Fibroblast of villous mesenchyme (primary cell): ENCODE measurements at places on chromosomes 4 and X.
A peak's percentile ranks its signal among the peaks of the same experiment; 100 is the strongest.

- no peak for DNase-seq
Observed at GRCh38 chr4:76697129-76697803, 200.7 kb downstream of the SOWAHB start.

DNA sequence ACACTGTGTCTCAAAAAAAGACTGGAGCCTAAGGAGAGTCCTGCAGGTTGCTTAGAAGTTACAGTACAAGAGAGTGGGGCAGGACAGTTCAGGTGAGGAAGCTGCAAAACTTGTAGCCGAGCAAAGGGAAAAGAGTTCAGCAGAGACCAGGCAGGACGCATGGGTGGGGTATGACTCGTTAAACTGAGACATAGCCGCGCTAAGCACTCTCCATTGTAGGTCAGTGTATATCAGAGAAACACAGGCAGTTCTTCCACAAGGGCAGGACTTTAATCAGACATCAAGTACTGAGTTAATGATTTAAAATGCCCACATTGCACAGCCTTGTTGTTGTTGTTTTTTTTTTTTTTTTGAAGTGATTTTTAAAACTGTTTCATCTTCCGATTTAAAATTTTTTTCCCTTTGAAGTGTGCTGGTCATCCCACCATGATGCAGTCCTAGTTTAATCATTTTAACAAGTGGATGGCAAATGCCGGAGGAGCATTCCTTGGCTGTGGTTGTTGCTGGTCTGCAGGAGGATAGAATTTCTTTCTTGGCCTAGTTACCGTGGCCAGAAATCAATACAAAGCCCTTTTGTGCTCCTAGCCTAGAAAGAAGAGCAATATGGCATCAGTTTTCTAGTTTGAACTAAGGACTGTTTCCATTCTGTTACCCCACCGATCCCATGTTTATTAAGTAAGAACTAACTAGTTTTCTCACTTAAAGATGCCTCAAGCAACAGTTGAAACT is 10.3 kb downstream of the LAP3 start:
- no peak for DNase-seq

- DNase-seq = no peak
Observed at GRCh38 chrX:8647176-8647575, 84.8 kb downstream of the ANOS1 start.

GRCh38 chr4:84582988-84583875 is at the start of gene CDS1:
CDS1 (plus strand) TSS chr4:84583127; CDS start chr4:84583402, 275 bp downstream.
- no peak for DNase-seq

DNA sequence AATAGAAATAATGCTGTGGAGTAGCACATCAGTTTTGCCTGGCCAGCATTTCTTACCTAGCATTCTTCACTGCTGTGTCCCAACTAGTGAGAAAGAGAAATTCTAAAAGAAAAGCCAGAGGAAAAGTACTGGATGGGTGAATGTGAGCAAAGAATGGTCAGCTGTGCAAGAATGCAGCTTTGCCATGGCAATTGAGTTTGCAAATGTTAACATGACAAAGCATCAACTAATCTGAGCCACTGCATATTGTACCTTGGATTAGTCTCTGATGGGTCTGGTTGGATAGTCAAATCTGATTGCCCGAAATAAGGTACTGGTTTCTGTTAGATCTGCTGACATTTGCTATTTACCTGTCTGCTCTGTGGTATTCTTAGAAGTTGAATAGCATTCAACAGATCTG is 38.7 kb downstream of the ADD1 start:
- DNase-seq = peak; percentile 16

- DNase-seq = peak; percentile 54
Observed at GRCh38 chrX:14528629-14529289, 577 bp upstream of the GLRA2 start.

DNA sequence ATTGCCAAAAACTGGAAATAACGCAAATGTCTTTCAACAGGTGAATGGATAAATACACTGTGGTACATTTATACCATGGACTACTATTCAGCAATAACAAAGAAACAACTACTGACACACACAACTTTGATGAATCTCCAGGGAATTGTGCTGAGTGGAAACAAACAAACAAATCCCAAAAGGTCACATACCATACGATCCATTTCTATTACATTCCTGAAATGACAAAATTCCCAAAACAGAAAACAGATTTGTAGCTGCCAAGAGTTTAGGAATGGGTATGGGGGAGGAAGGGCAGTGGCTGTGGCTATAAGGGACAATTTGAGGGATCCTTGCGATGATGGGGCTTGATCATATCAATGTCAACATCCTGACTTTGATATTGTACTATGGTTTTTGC is 2.5 kb downstream of the ZNF182 start:
- no peak for DNase-seq

GRCh38 chr4:73705721-73706120 is 34.6 kb upstream of the CXCL8 start:
- no peak for DNase-seq

GRCh38 chrX:23578079-23578478 is 89.2 kb upstream of the PRDX4 start:
- DNase-seq = no peak

- DNase-seq = peak; percentile 99
Observed at GRCh38 chrX:13662355-13662791, 9.4 kb downstream of the TCEANC start.

GRCh38 chrX:15416133-15416993 is 32.1 kb upstream of the VEGFD start:
- DNase-seq = no peak

DNA sequence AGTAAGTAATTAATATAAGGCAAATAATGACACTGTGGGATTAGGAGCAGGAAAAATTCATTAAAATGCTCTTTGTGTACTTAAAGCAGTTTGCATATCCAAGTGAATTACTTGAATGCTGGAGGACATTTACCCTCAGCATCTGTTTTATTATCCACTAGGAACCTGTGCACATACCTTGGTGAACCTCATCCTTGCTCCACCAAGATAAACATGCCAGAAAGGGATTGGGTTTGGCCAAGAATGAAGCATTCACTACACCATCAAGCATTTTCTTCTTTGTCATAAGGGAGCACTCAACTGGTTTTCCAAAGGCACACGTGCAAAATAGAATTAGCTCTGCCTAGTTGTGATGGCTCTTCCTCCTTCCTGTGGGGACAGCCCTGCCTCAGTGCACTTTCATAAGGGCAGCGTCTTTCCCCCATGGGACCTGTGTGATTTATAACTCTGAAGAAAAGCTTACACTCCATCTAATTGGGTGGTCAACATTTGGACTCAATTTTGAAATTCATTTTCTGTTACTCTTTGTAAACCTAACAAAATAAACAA is 291.7 kb downstream of the USP46 start:
- DNase-seq = no peak

GRCh38 chr4:56438766-56439165 is 2.7 kb downstream of the PAICS start:
- no peak for DNase-seq

- DNase-seq = no peak
Observed at GRCh38 chrX:68757331-68757730, 71.5 kb upstream of the EFNB1 start.

- no peak for DNase-seq
Observed at GRCh38 chrX:21728276-21728968, 29.5 kb downstream of the SMPX start.

GRCh38 chr4:137521053-137521452 is 11.2 kb downstream of the PCDH18 start:
- DNase-seq = no peak

DNA sequence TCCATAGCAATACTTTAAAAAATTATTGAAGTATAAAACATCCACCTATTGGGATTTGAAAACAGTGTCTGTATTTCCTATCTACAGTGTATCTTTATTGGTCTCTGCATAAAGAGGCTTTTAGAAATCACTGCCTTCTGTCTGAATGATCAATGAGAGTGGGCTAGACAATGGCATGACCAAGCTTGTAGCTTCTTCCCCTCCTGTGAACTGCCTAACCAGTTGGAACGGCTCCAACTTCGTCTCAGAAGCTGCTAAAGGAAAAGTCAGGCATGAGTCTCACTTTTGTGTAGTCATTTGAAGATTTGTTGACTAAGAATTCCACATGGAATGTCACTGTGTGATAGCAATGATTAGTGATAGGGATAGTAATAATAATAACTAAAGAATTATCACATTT is 64.2 kb downstream of the INTS12 start:
- no peak for DNase-seq

- DNase-seq = no peak
Observed at GRCh38 chrX:71081330-71082123, 13.4 kb upstream of the SNX12 start.

- no peak for DNase-seq
Observed at GRCh38 chr4:111066447-111066846, 443.6 kb upstream of the PITX2 start.

- no peak for DNase-seq
Observed at GRCh38 chrX:107935664-107936433, 46.3 kb downstream of the TEX13B start.

- no peak for DNase-seq
Observed at GRCh38 chr4:24578364-24578763, 6.0 kb downstream of the DHX15 start.

- no peak for DNase-seq
Observed at GRCh38 chrX:48902776-48903175, 5.0 kb downstream of the PQBP1 start.

DNA sequence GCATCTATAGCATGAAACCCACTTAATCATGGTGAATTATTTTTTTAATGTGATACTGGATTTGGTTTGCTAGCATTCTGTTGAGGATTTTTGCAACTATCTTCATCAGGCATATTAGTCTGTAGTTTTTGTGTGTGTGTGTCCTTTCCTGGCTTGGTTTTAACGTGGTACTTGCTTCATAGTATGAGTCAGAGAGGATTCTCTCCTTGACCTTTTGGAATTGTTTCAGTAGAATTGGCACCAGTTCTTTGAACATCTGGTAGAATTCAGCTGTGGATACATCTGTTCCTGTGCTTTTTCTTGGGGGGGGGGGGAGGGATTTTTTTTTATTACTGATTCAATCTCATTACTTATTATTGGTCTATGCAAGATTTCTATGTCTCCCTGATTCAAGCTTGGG is 232.0 kb upstream of the KLF8 start:
- DNase-seq = peak; percentile 10

GRCh38 chr4:182188622-182189021 is 54.6 kb upstream of the TENM3 start:
- no peak for DNase-seq

DNA sequence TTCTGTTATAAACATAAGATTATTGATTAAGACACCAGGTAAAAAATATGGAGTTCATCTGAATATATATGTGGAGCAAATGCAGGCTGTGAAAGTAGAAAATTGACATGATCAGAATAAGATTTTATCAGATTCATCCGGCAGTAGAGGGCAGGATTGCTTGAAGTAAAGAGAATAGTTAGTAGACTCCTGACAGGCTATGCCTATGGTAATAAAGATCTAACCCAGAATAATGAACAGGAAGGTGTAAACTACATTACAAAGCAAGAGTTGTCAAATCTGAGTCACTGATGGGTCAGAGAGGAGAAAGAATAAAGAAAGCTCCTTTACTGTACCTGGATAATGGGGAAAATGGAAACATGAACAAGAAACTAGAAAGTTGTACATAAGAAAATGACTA is 20.8 kb upstream of the TMEM184C start:
- peak; percentile 29 for DNase-seq

DNA sequence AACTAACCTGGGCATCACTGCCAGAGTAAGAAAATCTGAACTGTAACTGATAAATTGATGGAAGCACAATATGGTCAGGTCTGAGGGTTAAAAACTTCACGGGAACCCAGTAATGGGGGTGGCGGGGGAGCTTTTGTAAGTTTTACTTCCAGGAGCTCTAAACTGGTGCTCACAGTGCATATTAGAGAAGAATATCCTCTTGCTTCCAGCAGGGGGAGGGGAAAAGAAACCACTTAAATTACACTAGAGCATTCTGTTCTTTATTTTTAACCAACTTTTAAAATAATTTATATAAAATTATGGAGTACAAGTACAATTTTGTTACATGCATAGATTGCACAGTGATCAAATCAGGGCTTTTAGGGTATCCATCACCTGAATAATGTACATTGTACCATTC is 33.7 kb downstream of the WDR17 start:
- peak; percentile 10 for DNase-seq

- DNase-seq = peak; percentile 49
Observed at GRCh38 chr4:142347241-142347640, 498.9 kb downstream of the INPP4B start.

GRCh38 chrX:78321809-78322208 is 5.6 kb downstream of the CYSLTR1 start:
- no peak for DNase-seq

- DNase-seq = no peak
Observed at GRCh38 chrX:119474615-119475388, 6.6 kb downstream of the SLC25A5 start.

DNA sequence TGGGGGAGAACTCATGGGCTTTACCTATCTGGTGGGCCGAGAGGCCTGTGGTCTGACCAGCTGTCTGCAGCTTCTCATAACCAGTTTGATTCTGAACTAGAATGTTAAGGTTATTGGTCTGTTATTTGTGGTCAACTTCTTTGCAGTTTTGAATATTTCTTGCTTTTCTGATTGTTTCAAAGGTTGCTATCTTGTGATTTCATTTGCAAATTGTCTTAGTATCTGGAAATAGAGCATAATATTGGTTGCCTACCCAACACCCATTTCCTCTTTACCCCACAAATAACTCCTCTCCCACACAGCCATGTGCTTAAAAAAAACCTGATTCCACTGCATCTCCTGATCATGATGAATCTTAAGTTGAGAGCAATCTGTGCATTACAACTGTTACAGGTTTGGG is 39.1 kb upstream of the BMP2K start:
- DNase-seq = no peak

GRCh38 chrX:30935985-30936384 is 46.9 kb upstream of the TAB3 start:
- DNase-seq = peak; percentile 3

DNA sequence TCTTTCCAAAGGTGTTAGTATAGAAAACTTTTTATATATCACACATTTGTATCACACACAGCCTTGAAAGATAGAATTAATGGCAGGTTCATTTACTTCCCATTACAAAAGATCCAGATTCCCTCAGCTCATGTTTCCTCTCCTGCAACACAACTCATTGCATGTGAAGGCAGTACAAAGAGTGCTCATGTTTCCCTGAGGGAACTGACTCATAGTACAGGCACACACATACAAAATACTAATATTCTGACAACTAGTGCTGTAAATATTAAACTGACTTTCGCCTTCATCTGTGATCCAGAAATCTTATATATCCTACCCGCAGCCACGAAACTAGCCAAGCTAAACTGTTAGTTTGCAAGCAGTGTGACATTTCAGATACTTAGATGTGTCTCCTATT is 819.8 kb upstream of the PCDH7 start:
- DNase-seq = no peak

- no peak for DNase-seq
Observed at GRCh38 chr4:72791054-72791453, 222.0 kb upstream of the ADAMTS3 start.

DNA sequence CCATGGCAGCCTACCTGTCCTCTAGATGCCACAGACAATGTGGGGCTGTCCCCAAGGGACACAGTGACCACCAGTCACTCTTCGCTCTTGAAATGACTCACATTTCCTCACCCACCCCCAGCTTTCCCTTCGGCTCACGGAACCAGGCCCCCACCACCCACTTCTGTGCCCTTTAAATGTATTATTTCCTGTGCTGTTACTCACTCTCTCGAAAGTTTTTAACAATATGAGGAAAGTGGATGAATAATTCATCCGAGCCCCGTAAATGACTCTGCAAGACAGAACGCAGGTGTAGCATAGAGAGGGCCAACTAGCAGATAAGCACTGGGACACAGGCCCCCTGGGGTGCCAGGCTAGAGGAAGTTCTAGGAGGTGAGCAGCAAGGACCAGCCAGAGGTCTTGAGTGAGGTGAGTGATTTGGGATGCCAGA is 179.5 kb upstream of the TBL1X start:
- DNase-seq = no peak

GRCh38 chrX:40845331-40845911 is 110.1 kb upstream of the MED14 start:
- DNase-seq = peak; percentile 89
